ENCODE measurements at places on chromosomes 2 and 18. TPM values are rescaled to one million over a fixed set of nuclear protein-coding genes. Genes with fewer than 3 reads are reported as not detected.

GRCh38 chr18:2114289-2114688, 457.0 kb downstream of the METTL4 start:
- no peak overlapping the region for H3K27ac ChIP-seq
- peaks cover 8% of the 10 kb centered on the region for H3K27me3 ChIP-seq
- no peaks in the 10 kb centered on the region for H3K36me3 ChIP-seq
- no peak overlapping the region for H3K4me3 ChIP-seq
- no peaks in the 10 kb centered on the region for H3K4me1 ChIP-seq

- peak overlapping the region; percentile 95 for H3K27ac ChIP-seq
- peaks cover 8% of the 10 kb centered on the region for H3K36me3 ChIP-seq
- H3K4me1 ChIP-seq = peaks cover 42% of the 10 kb centered on the region
- H3K4me3 ChIP-seq = peak overlapping the region; percentile 77
Measured at GRCh38 chr18:35029103-35029502, 12.1 kb upstream of the MAPRE2 start.

GRCh38 chr18:39667905-39668304, 2102.3 kb upstream of the CELF4 start:
- no peak for DNase-seq
- no peaks in the 10 kb centered on the region for H3K36me3 ChIP-seq
- H3K4me3 ChIP-seq = no peak overlapping the region
- H3K4me1 ChIP-seq = no peaks in the 10 kb centered on the region
- H3K27ac ChIP-seq = no peak overlapping the region

The TMEM18 gene
- 23.3 TPM for total RNA-seq

The PLGLB1 gene
- total RNA-seq = 1.1 TPM

The LIPG gene
- total RNA-seq = 0.88 TPM

The TOGARAM2 gene
- 5.8 TPM for total RNA-seq
